ENCODE measurements at places on chromosomes 16 and 17.

GRCh38 chr17:15479703-15480102 lies 12.3 kb upstream of the CDRT4 start:
- DNase-seq = no peak

DNA sequence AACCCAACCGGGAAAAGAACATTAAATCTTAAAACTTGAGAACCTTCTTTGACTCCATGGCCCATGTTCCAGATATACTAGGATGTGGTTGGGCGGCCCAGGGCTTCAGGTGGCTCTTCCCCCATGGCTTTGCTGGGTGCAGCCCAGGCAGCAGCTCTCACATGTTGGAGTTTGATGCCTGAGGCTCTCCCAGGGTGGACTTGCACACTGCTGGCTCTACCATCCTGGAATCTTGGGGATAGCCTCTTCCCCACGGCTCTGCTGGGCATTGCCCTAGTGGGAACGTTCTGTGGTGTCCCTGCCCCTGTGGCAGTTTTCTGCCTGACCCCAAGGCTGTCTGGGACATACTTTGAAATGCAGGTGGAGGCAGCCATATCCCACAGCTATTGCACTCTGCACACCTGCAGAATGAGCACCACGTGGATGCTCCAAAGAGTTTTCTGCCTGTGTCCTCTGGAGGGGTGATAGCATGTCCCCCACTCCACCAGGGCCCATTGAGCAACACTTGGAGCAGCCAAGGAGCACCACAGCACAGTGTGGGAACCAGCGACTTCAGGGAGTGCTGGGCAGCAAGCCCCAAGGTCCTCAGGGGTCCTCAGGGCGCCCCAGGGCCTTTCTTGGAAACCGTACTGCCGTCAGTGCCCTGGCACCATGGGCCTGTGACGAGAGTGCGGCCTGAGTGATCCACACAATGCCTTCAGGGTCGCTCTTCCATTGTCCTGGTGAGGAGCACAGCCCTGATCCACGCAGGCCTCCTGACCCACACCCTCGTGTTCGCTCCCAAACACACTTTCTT lies 70.8 kb downstream of the GOSR1 start:
- no peak for DNase-seq

GRCh38 chr17:27651411-27652345 lies 20.7 kb downstream of the LGALS9 start:
- peak; percentile 52 for DNase-seq

GRCh38 chr17:50303051-50303450 lies 28.8 kb downstream of the TMEM92 start:
- DNase-seq = no peak

- no peak for DNase-seq
These were observed 81.3 kb downstream of the METRNL start for GRCh38 chr17:83160443-83161297.

DNA sequence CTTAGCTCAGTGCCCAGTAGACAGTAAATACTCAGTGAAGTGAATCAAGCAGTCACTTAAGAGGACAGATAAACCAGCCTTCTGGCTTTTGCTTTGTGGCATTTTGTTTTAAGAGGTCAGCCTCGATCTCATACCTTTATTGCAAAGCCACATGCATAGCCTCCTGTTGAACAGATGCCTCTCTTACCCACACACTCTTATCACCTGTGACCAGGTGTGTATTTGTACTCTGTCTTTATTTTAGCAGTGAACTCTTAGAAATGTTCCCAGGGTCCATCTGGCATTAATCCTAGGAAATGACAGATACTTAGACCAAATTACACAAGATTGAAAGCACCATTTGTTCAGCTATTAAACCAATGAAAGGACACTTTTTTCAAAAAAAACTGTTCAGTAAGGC lies 1426.5 kb downstream of the CDH11 start:
- no peak for DNase-seq

DNA sequence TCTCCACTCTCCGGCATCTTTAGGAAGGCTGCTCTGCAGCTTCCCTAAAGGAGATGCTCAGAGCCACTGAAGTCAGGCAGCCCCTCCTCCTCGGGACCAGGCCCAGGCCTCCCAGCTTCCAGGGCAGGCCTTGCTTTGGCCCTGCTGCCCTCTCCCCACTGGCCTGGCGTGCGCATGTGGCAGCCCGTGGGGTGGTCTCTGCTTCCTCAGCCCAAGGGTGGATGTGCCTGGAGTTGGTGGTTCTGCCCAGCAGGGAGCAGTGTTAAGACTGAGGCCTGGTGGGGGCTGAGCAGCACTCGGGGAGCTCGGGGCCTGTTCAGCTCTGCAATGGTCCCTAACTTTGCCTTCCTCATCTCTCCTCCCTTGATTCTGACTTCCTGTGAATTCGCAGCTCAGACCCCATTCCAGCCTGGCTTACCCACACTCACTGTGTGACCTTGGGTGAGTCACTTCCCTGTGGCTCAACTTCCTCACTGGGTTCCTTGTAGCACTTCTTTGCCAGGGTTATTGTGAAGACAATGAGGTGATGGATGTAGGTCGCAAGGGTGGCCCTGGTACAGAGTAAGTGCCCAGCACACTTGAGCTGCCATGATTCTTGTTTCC lies 63.2 kb downstream of the NKD1 start:
- DNase-seq = no peak
